Activated CD4-positive, alpha-beta T cell treated with anti-CD3 and anti-CD28 coated beads, Interleukin-2, amount 50 U/mL, for 16 hours (primary cell): ENCODE measurements at places on chromosomes 3 and 15.

- DNase-seq, result peak; percentile 10
These were observed 156.6 kb downstream of the MCTP2 start for GRCh38 chr15:94387849-94388441.

- DNase-seq, result no peak
These were observed 71.1 kb downstream of the MRPL46 start for GRCh38 chr15:88395872-88396781.

- DNase-seq, result no peak
These were observed 110.0 kb downstream of the TJP1 start for GRCh38 chr15:29712149-29712885.

- no peak for DNase-seq
These were observed 10.7 kb upstream of the DHX36 start for GRCh38 chr3:154334973-154335420.

DNA sequence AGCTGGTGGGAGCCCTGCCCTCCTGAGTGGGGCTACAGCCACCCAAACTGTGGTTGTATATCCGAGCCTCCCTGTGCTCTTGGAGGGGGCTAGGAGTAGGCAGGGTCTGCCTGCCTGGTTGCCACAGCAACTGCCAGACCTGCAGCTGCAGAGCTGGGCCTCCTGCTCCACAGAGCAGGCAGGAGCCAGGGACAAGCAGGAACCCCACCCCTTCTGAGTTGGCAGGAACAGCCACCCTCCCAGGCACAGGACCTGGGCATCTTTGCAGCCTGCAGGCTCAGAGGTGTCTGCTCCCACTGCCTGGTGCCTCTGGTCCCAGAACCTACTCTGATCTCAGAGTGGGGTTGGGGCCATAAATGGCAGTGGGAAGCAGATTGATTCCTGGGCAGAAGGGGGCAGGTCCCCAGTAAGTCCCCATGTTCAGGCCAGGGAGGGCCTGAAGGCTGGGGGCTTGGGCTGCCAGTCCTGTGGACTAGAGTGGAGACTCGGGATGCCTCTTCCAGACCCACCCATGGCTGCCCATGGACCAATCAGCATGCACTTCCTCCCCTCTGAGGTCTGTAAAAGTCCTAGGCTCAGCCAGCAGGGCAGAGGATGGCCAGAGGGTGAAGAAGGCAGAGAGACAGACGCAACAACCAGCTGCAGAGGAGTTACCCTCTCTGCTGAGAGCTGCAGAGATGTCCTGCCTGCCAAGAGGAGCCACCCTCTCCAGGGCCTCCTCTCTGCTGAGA is 10.3 kb upstream of the LRRC31 start:
- no peak for DNase-seq

GRCh38 chr3:87307805-87308204 is 31.4 kb upstream of the POU1F1 start:
- DNase-seq, result no peak
